NCI-H1417 (cell line): ENCODE measurements at places on chromosomes 2 and 18.
A peak's percentile ranks its signal among the peaks of the same experiment; 100 is the strongest.

GRCh38 chr18:75159646-75160356 lies 49.1 kb downstream of the PTGR3 start:
- DNase-seq = no peak

DNA sequence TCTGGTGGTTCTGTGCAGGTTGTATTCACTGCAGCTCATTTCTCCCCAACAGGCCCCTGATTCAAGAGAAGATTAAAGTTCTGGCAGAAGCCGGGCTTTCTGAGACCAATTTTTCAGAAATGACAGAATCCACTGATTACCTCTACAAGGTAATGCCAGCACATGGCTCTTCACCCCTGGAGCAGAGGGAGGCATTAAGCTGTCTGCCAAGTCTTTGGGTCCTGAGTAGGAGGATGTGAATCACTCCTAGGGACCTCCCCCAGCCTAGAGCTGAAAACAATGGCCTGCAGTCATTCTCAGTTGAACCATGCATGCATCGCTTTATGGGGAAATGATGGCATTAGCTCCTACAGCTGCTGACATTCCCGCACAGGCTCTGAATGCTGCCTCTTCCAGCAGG lies 20.5 kb upstream of the RPL37A start:
- DNase-seq = no peak

DNA sequence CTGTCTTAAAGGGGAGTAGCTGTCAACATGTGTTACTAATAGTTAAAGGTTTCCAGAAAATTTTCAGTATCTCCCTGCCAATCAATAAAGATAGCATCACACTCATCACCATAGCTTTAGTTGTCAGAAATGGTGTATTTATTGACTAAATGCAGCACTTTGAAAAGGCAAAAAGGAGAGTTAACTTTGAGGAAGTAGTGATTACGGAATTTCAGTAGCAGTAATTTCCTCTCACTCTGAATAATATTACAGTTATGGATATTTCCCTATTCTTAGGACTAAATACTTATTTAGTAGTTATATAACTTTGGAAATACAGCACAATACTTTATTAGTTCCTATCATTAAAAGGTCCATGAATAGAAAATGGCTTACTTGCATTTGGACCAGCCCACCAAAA lies 250.5 kb downstream of the CAMKMT start:
- DNase-seq = no peak

DNA sequence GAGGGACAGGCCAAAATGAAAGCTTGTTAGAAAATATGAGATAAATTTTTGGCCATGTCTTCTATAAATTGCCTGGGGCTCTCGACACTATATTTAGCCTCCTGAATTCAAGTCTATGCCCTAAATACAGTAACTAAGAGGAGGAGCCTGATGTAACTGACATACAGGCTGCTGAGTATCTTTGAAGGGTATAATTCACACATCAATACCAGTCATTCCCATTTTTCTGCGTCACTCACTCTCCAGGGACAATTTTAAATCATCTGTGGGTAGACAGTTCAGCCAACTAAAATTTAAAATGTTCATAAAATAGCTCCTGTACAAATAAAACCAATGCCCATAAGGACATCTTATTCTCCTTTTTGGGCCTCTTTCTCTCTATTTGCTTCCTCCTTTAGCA lies 105.9 kb downstream of the AP1S3 start:
- DNase-seq = no peak

DNA sequence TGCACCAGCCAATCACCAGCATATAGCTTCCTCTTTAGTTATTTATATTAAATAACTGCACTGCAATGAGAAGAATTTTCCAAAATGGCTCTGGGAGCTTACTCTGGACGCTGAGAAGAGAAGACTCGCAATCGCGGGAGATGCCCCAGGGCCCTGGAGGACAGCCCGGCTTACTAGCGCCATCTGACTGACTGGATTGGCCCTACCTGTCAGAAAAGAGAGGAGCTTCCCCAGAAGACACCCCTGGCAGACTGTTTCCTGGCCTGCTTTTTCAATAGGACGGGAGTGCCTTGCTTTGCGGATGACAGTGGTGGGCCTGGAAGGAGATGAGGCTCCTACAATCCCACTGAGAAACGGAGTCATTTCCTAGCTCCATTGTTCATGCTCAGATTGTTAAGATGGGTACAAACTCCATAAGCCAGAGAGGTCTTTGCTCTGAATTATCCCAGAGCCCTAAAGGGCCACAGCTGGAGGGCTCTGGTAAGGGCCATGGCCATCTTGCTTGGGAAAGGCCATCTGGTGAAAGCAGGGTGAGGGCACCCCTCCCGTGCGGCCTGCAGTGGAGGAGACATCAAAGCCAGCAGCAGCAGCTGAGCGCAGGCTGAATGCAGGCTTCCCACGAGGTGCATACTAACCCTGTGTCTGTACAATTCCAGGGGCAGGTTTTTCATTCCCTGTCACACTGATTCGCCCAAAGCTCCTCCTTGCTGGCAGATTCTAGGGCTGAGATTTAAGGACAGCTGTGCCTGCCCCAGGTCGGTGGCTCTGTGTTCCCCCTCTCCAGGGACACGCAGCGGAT lies 92.1 kb downstream of the GALR1 start:
- no peak for DNase-seq

- DNase-seq = no peak
Measured at GRCh38 chr18:26422472-26423162, 125.7 kb downstream of the KCTD1 start.

DNA sequence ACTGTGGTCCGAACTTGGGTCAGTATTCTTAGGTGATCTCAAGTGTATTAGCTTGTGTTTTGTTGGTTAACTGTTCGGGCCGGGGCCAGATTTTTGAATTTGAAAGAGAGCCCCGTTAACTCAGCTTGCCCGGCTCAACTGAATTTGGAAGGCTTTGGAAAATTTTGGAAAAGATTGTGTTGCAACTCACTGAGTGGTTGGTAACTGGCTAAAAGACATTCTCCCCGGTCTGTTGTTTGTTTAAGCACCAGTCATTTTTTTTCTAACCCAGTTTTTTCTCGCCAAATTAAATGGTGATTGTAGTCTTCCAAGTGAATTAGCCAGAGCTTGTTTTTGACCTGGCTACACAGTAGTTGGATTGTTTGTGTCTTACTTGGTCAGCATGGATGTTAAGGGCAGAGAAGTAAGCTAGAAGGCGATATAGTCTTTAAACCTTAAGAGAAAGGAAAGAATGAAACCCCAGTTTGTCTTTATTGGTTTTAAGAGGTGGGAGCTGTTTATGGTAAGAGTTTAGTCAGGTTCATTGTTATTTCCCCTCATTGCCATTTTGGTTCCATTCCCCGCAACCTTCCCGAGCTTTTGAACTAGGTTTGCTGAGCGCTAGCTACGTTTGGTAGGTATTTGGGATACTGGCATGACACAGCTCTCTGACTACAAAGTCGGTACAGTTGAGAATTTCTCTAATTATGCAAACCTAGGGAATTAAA lies 2.4 kb downstream of the MAP4K4 start:
- peak; percentile 29 for DNase-seq

GRCh38 chr2:108968619-108969018 lies 20.4 kb downstream of the EDAR start:
- DNase-seq = no peak

GRCh38 chr18:57845605-57846074 lies 42.5 kb upstream of the ATP8B1 start:
- DNase-seq = no peak

- DNase-seq = no peak
Measured at GRCh38 chr18:25100418-25100817, 251.5 kb downstream of the ZNF521 start.

GRCh38 chr2:74691929-74692328 lies 37.9 kb downstream of the SEMA4F start:
- DNase-seq = no peak

DNA sequence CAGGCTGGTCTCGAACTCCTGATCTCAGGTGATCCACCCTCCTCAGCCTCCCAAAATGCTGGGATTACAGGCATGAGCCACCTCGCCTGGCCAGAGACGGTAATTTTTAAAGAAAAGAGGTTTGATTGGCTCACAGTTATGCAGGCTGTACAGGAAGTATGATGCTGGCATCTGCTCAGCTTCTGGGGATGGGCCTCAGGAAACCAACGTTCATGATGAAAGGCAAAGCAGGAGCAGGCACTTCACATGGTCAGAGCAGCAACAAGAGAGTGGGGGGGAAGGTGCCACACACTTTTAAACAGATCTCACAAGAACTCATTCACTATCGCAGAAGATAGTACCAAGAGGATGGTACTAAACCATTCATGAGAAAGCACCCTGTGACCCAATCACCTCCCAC lies 38.0 kb upstream of the GPD2 start:
- no peak for DNase-seq

- DNase-seq = no peak
Measured at GRCh38 chr2:28908172-28908571, 13.7 kb downstream of the WDR43 start.

DNA sequence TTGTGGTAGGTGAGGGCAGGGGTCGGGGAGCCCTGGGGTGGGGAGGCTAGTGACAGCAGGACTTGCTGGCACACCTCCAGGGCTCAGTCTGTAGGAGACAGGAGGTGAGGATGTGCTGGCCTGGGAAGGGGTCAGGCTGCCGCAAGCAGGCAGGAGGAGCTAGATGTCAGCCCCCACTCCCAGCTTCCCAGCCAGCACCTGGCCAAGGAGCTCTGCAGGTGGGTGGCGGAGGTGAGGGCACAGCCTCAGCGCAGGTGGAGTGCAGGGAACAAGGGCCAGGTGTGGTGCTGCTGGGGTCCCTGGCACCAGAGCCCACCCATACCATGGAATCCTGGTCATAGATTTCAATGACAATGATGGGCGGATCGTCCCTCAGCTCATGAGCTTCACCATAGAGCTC lies 2.9 kb downstream of the OTOF start:
- DNase-seq = no peak

- no peak for DNase-seq
Measured at GRCh38 chr2:11104794-11105660, 50.2 kb upstream of the SLC66A3 start.

DNA sequence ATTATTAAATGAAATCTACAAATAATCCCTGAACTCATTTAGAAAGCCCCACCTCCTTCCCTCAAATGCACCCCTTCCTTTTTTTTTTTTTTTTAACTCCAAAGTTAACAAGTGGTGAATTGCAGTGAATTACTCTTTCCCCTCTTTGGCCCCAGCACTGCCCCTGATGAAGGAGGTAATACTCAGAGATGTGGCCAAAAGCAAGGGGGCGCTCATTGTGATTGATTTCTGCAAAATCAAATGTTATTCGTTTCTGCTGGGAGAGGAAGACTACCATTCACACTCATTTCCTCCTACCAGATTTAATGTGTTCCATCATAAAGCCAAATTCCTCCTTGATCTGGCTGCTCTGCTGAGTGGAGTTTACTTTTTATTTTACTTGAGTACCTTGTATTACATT lies 259.4 kb downstream of the GPD2 start:
- DNase-seq = no peak

DNA sequence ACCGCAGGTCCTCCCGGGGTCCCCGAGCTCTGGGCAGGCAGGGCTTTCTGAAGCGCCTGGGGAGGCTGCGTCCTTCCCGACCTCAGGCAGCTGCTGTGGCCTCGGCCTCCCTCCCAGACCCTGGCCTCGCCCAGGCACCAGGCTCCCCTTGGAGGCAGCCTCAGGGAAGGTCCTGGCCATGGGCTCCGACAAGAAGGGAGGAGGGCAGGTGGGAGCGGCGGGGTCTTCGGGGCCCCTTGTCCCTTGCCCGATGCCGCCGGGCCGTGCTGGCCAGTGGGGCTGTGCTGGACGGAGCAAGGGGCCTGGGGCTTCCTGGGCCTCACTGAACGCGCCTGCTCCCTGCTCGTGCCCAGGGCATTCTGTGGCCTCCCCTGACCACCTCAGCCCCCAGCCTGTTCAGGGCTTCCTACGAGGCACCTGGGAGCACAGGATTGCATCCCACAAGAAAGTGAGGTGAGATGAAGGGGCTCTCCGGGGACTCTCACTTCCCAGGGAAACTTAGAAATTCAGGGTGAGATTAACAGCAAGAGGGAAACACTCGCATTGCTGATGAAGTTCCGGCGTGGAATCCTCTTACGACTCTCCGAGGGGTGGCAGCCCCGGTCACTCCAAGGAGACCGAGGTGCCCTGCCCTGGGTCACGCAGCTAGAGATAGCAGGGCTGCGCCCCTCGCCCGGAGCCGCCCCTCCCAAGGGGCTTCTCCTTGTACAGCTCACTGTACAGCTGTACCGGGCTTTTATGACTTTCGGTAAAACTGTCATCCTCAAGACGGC lies 778 bp downstream of the MFSD2B start:
- no peak for DNase-seq

DNA sequence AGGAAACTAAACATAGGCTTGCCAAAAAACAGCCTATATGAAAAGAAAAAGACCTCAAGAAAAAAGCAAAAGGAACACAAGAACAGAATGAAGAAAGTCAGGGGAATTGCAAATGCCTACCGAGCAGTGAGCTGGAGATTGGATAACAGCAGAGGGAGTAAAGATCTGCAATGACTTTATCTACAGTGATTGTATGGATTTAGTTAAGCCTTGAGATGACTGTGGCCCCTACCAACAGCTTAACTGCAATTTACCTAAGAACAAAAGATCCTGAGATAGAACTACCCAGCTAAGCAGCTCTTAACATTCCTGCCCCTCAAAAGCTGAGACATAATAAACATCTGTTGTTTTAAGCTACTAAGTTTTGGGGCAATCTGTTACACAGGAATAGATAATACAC lies 20.5 kb downstream of the LNPK start:
- DNase-seq = no peak

GRCh38 chr2:240435457-240435947 lies at the start of gene GPC1:
TSS of gene GPC1 (plus strand) at chr2:240435663. CDS start at chr2:240435919, 256 bp downstream.
- peak; percentile 83 for DNase-seq

GRCh38 chr2:62152000-62152399 lies 43.9 kb upstream of the B3GNT2 start:
- DNase-seq = no peak

GRCh38 chr2:110816404-110817365 lies 84.3 kb downstream of the ACOXL start:
- DNase-seq = no peak

- DNase-seq = no peak
Measured at GRCh38 chr2:171247741-171248662, 87.3 kb upstream of the TLK1 start.
